ENCODE measurements at places on chromosomes 1 and 21.

- no peak for DNase-seq
Measured at GRCh38 chr1:59979666-59980065, 53.1 kb upstream of the CYP2J2 start.

DNA sequence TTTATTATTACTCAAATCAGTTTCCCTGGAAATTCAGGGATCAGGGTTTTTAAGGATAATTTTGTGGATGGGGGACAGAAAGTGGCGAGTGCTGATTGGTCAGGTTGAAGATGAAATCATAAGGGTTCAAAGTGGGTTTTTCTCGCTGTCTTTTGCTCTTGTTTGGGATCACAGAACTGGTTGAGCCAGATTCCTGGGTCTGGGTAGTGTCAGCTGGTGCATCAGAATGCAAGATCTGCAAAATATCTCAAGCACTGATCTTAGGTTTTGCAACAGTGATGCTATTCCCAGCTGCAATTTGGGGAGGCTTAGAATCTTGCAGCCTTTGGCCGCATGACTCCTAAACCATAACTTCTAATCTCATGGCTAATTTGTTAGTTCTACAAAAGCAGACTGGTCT lies 9.3 kb downstream of the CHI3L2 start:
- DNase-seq = no peak

- no peak for DNase-seq
Measured at GRCh38 chr1:115437196-115437595, 99.1 kb upstream of the NGF start.

DNA sequence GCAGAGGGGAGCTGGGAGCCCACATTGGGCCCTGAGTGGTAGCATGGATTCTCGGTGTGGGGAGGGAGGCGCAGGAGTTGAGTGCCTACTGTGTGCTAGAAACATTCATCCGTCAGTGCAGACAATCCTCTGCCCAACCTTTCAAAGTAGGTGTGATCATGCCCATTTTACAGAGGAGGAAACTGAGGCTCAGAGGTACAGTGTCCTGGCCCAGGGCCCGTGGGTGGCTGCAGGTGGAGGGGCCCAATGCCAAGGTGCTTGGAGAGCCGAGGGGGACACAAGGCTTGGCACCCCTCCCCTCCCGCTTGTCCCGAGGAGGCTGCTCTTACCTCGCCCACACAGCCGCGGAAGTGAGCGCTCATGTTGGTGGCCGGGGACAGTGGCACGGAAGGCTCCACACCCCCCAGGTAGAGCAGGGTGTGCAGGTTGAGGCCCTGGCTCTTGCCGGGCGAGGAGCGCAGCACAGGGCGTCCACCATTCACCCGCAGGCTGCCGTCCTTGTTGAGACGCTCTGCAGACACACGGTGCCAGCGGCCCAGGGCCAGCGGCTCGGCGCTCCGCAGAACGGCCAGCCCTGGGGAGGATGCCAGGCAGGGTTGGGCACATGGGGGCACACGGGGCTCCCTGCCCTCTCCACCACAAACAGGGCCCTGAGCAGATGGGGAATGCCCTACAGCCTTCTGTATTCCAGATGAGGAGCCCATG lies 16.6 kb downstream of the LDLRAD2 start:
- no peak for DNase-seq

DNA sequence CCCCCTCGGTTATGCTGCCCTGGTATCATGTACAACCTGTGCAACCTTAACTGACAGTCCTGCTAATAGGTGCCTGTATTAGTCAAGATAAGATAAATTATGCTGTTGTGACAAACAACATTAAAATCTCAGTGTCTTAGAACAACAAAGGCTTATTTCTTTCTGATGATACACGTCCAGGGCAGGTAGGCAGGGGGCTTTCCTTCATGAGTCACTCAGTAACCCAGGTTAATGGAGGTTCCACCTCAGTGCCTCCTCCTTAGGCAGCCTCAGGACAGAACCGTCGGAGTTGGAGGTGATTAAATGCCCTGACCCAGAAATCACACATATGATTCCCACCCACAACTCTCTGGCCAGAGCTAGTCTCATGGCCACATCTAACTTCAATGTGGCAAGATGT lies 94.6 kb upstream of the CASZ1 start:
- DNase-seq = no peak

- no peak for DNase-seq
Measured at GRCh38 chr1:247409869-247410544, 6.0 kb upstream of the NLRP3 start.

DNA sequence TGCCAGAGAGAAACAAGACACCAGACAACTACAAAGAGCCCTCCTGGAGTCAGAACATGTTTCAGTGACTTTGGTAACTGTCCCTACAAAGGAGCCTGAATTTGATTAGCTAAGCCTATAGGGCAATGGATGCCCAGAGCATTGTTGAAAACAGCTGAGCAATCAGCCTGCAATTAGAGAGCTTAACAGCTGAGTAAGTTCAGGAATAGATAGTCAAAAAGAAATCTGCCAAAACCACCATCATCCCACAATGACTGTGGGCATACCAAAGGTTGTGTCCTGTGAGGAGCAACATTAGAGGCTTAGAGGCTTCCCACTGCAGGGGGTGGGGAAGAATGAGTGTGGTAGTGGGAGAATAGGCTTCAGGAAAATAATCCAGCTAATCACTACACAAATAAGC lies 32.1 kb downstream of the SH3BP5L start:
- no peak for DNase-seq

GRCh38 chr1:114169509-114169908 lies 15.8 kb upstream of the SYT6 start:
- no peak for DNase-seq

- no peak for DNase-seq
Measured at GRCh38 chr1:111212634-111213335, 12.3 kb upstream of the DENND2D start.

GRCh38 chr1:152886085-152886484 lies 8.0 kb downstream of the SMCP start:
- DNase-seq = no peak

GRCh38 chr21:31583498-31583897 lies 76.0 kb upstream of the SOD1 start:
- DNase-seq = no peak

- DNase-seq = no peak
Measured at GRCh38 chr1:100400404-100400803, 48.1 kb downstream of the CDC14A start.

DNA sequence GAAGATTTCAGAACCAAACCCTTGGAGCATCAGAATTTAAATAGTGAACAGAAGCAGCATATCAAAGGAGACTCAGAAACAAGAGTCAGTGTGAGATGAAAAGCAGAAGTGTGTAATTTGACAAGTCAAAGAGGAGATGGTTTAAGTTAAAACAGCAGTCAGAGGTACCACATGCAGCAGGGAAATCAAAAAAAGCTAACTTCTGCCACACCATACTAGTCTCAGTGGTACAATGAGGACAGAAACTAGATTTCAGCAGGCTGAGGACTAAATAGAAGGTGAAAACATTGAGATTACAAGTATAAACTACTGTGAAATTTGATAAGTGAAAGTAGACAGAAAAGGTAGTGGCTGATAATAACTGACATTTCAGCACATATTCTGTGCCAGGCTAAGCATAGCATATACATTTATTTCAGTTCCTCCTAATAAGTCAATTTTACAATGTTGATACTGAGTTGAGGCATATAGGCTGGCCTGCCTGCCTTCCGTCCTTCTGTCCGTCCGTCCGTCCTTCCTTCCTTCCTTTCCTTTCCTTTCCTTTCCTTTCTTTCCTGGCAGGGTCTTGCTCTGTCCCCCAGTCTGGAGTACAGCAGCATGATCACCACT lies 12.6 kb downstream of the SUCO start:
- DNase-seq = no peak

DNA sequence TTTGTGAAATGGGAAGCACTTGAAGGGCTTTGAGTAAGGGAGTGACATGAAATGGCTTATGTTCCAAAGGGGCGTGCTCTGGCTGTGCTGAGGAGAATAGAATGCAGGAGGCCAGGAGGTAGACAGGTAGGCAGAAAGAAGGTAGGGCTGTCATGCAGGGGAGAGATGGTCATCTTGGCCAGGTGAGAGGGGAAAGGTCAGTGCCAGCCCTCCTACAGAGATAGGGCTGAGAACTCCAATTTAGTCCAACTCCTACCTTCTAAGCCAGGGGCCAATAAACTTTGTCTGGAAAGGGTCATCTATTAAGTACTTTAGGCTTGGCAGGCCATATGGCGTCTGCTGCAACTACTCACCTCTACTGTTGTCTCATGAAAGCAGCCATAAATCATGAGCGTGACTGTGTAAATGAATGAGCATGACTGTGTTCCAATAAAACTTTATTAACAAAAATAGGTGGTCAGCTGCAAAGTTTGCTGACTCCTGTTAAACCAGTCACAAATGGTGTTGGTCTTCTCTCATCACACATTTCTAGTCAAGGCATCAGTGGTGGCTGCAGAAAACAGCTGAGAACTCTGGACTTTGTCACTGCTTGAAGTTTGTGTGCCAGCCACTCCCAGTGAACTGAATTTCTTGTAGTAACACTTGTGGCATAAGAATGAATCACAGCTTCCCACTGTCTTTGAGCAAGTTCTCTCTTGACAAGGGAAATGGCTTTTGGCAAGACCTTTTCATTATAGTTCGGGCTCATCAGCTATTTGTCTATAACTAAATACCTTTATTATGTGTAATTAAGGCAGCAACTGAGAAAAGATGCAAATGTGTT lies 32.0 kb upstream of the CD2 start:
- DNase-seq = no peak

DNA sequence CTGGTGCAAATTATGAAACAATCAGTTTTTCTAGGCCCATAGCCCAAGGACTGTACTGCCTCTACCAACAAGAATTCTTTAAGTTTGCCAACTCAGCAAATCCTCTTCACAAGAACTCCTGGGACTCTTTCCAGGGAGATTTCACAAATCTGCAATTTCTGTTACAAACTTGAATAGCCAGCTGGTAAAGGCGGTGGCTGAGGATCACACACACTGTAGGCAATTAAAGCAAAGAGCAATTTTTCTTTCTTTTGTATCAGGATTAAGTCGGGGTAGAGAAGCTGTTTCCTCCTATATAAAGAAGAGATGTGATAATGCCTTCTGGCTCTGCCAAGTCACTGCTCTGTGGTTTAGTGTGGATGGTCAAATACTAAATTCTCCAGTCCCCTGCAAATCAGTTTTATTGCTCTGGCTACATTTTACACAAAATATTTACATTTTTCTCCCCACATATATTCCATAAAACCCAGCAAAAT lies 1.7 kb downstream of the ALDH9A1 start:
- peak; percentile 70 for DNase-seq

DNA sequence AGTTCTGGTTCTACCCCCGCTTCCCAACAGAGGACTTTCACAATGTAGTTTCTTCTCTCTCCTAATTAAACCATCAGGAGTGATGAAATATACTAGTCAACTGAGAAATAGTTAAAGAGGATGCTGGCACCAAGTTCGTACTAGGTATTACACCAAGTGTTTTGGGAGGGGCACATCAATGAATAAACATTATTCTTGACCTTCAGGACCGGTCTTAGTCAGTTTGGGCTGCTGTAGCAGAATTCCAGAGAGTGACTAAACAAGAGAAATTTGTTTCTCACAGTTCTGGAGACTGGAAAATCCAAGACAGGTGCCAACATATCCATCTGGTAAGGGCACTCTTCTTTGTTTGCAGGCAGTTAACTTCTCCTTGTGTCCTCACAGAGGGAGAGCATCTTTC lies 103.8 kb downstream of the SPATA17 start:
- no peak for DNase-seq

DNA sequence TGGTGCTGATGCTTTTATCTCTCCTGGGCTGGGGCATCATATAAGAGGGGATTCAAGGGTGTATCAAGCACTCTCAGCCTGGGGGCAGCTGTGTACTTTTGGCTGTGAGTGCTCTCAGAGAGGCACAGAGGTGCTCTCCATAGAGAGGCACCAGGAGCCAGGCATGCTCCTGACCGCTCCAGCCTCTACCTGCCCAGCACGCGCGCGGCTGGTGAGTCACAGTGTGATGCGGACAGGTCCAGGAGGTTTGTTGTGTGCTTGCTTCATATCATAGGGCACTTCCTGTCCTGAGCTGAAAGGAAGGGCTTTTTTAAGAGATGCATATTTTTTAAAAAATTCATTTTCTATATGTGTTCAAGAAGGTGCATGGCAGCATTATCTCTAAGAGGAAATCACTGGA lies 93.6 kb upstream of the BCAR3 start:
- DNase-seq = no peak

DNA sequence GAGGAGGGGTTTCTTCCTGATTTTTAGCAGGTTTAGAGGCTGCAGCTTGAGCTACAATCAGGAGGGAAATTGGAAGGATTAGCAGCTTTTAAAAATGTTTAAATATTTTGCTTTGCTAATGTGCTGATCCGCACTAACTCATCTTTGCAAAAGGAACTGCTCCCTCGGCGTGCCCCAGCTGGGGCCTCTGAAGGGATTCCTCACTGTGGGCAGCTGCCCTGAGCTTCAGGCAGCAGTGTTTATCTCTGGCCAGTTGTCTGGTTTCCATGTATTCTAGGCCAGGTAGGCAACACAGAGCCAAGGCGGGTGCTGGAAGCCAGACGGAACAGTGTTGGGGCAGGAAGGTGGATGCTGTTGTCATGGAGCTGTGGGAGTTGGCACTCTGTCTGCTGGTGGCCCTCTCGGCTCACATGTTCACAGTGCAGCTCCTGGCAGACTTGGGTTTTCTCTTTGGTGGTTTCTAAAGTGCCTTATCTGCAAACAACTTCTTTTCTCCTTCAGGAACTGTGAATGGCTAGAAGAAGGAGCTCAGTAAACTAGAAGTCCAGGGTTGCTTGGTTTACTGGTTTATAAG lies 18.9 kb downstream of the NECAP2 start:
- DNase-seq = no peak

GRCh38 chr1:220775240-220775853 lies 11.4 kb upstream of the MTARC1 start:
- DNase-seq = peak; percentile 51

GRCh38 chr1:2914702-2915101 lies 106.6 kb upstream of the ACTRT2 start:
- DNase-seq = no peak

DNA sequence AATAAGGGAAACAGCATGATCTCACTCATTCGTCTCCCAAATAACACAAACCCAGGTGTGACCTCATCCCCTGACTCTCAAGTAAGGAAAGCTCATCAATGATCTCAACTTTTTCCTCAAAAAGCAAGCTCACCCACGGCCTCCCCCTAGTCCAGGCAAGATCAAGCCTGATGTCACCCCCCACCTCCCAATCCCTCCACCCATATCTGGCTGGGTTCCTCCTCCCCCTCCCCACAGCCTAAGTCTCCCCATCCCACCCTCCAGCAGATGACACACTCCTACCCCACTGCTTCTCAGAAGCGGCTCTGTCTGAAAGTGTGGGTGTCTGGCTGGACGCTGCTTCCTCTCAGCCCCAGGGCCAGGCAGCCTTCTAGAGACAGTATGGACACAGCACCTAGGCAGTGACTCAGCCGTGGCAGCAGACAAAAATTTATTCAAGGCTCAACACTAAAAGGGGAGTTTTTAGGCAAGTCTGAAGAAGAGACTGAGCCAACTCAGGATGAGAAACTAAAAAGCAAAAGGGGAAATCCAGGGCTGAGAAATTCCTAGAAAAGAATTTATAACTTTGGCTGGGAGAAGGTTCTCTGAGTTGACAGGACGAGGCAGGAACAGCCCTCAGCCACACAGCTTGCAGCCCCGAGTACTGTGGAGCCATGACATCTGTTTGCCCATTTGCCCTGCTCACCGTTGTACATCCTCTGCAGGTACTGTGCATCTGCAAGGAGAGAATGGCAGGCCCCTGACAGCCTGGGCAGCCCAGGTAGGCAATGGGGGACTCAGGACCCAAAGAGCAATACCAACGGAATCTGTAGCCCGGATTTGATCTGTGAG lies 81.6 kb upstream of the LRRC8D start:
- DNase-seq = peak; percentile 31

Measured in AG08395 (cell line).